Left ventricle myocardium inferior (tissue), 1 donor: ENCODE measurements at places on chromosomes 2 and 18. TPM values are rescaled to one million over a fixed set of nuclear protein-coding genes. Genes with fewer than 3 reads are reported as not detected.
A peak's percentile ranks its signal among the peaks of the same experiment; 100 is the strongest.

- no peak overlapping the region for H3K4me3 ChIP-seq
- no peaks in the 10 kb centered on the region for H3K4me1 ChIP-seq
- DNase-seq = no peak
- H3K27me3 ChIP-seq = no peaks in the 10 kb centered on the region
These were observed 193.8 kb downstream of the SEPTIN10 start for GRCh38 chr2:109419960-109420370.

Gene CXCR1
- total RNA-seq = 0.44 TPM

GRCh38 chr18:40163254-40163653 is 1791.8 kb upstream of the PIK3C3 start:
- no peaks in the 10 kb centered on the region for H3K4me1 ChIP-seq
- H3K27me3 ChIP-seq = no peaks in the 10 kb centered on the region
- no peak overlapping the region for H3K27ac ChIP-seq
- DNase-seq = no peak
- no peak overlapping the region for H3K4me3 ChIP-seq

Gene CMPK2
- 3.2 TPM for total RNA-seq

DNA sequence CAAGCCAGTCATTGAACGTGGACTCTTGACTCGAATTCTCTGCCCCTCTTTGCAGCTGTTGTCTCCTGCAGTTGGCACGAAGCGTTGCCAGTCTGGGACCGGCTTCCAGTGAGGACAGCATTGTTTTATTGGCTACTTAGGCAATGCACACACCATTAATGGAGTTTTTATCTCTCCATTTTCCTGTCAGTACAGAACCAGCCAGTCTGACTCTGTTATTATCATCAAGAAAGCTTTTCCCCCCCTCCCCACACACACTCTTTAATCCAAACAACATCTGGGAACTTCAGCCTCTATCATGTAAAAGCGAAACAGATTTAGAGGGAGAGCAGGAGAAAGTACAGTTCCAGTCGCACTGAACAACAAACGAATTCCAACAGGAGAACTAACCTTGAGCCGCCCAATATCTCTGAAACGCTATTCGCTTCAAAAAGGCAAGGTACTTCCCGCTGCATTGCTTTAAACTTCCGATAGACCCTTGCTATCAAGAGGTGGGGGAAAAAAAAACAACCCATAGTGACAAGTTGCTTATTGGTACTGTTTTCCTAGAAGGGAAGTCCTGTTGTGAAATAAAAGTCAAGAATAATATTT is 38.2 kb downstream of the ACVR1 start:
- peak overlapping the region; percentile 58 for H3K4me3 ChIP-seq
- H3K27me3 ChIP-seq = no peaks in the 10 kb centered on the region
- H3K36me3 ChIP-seq = no peaks in the 10 kb centered on the region
- peak overlapping the region; percentile 88 for H3K27ac ChIP-seq
- peaks cover 77% of the 10 kb centered on the region for H3K4me1 ChIP-seq

Gene AFF3
- 8.0 TPM for total RNA-seq

Gene HOXD12
- not detected for total RNA-seq

DNA sequence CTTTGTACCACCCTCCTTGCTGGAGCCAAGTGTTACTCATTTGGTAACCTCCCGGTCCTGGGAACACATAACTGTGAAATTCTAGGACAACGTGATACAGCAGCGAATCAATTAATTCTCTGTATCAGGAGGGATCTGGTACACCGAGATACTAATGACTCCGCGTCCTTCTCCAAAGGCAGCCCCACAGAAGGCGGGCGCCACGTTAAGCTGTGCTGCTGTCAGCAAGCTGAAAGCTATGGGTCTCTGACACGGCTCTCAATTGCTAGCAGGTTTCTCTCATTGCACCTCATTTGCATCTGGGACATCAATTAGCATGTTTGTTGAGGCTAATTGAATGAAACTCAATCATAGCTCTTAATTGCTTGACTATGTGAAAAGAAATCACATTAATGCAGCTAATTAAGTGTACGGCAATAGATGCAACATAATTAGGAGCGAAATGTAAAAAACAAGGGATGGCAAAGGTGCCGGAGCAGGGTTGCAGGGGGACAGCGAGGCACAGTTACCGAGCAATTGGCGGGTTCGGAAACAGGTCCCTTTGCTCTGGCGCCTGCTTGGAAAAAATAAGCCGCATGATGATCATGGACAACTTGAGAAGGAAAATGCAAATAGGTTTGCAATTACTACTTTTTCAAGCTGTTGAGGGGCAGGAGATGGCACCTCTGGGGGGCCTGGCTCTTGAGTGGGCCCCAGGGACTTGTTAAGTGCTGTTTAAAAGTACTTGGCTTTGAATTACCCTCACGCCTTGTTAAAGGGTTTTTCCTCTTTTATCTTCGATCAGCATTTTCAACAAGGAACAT is 264.2 kb downstream of the GBX2 start:
- H3K4me1 ChIP-seq = no peaks in the 10 kb centered on the region
- DNase-seq = no peak
- peaks cover 4% of the 10 kb centered on the region for H3K36me3 ChIP-seq
- no peak overlapping the region for H3K4me3 ChIP-seq

DNA sequence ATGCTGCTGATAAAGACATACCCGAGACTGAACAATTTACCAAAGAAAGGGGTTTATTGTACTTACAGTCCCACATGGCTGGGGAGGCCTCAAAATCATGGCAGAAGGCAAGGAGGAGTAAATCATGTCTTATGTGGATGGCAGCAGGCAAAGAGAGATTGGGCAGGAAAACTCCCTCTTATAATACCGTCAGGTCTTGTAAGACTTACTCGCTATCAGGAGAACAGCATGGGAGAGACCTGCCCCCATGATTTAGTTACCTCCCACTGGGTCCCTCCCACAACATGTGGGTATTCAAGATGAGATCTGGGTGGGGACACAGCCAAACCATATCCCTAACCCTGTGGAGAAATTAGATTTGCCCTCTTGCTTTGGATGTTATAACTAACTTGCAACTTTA is 1068.0 kb upstream of the ZEB2 start:
- no peak overlapping the region for H3K4me3 ChIP-seq
- H3K36me3 ChIP-seq = no peaks in the 10 kb centered on the region
- H3K4me1 ChIP-seq = no peaks in the 10 kb centered on the region
- H3K27me3 ChIP-seq = no peaks in the 10 kb centered on the region
- no peak for DNase-seq

Gene PROKR1
- total RNA-seq = not detected

- DNase-seq = no peak
- H3K4me3 ChIP-seq = no peak overlapping the region
- H3K27ac ChIP-seq = no peak overlapping the region
- no peaks in the 10 kb centered on the region for H3K27me3 ChIP-seq
These were observed 344.7 kb upstream of the FIGN start for GRCh38 chr2:164080486-164080885.

DNA sequence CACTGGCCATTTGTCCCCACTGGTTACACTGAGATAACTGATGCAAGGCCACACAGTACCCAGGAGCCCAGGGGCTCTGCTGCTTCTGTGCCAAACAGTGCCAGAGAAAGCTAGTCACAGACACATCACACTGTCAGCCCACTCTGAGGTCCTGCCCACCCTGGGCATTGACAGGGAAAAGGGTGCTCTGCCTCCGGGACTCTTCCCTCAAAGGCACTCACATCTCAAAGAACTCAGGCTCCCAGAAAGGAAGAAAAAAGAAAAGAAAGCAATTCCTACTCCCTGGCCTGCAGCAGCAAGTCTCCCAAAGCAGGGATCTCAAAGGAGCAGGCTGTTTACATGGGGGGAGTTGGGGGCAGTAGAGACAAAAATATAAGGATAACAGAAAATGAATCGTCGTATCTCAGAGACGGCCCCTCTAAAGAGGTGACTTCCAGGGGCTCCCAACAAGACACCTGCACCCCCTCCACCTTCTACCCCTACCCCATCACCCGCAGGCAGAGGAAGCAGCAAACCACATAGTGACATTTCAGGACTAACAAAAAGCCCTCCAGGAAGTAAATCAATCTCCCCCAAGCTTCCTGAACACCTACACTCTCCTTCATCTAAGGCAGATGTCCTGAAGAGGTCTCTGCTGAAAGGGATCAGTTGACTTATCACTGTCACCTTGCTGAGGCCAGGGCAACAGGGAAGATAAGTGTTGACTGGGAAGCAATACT is 247.6 kb downstream of the TNS1 start:
- no peak overlapping the region for H3K4me3 ChIP-seq
- H3K36me3 ChIP-seq = no peaks in the 10 kb centered on the region
- H3K27ac ChIP-seq = no peak overlapping the region
- H3K4me1 ChIP-seq = peaks cover 18% of the 10 kb centered on the region
- no peaks in the 10 kb centered on the region for H3K27me3 ChIP-seq

Gene LDAH
- total RNA-seq = 8.5 TPM

Gene TLX2
- total RNA-seq = not detected

DNA sequence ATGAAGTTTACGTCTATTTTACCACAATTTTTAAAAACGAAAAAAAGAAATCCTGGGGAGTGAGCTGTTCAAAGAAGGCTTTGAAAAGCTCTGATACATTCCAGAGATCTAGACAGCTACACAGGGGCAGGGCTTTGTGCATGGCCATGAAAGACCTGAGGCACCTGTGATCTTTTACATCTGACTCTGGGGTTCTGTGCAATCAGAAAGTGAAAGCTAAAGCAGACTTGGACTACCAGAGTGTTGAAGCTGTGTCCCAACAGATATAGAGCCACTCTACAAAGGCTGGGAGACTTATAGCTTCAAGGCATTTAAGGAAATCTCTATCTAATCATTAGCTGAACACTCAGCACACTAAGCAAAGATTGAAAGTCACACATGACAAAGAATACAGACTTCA is 34.1 kb downstream of the PARD6G start:
- H3K36me3 ChIP-seq = no peaks in the 10 kb centered on the region
- H3K4me1 ChIP-seq = no peaks in the 10 kb centered on the region
- H3K27ac ChIP-seq = no peak overlapping the region
- no peak overlapping the region for H3K4me3 ChIP-seq
- peaks cover 6% of the 10 kb centered on the region for H3K27me3 ChIP-seq
- DNase-seq = no peak

DNA sequence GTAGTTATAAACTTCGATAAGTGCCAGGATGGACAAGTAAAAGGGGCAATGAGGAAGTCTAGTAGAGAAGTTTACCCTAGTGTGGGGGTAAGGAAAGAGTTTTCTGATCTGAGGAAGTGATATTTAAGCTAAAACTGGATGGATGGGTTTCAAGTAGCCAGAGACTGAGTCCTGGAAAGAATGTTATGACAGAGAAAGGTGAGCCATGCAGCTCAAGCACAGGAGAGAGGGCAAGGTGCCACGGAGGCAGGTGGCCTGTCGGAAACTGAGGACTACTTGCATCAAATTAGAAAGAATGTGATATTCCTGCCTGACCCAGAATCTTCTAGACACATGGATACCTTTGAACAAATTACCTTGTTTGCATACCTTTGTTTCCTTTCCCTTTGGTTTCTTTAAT is 26.5 kb downstream of the NMUR1 start:
- DNase-seq = no peak
- no peaks in the 10 kb centered on the region for H3K4me1 ChIP-seq
- H3K4me3 ChIP-seq = no peak overlapping the region
- H3K27ac ChIP-seq = no peak overlapping the region
- H3K36me3 ChIP-seq = peaks cover 10% of the 10 kb centered on the region

GRCh38 chr18:13137670-13138419 is 80.7 kb upstream of the LDLRAD4 start:
- peak; percentile 44 for DNase-seq
- peak overlapping the region; percentile 80 for H3K4me3 ChIP-seq
- H3K36me3 ChIP-seq = no peaks in the 10 kb centered on the region
- H3K27me3 ChIP-seq = peaks cover 6% of the 10 kb centered on the region

Gene DSG1
- 1.3 TPM for total RNA-seq

- peaks cover 2% of the 10 kb centered on the region for H3K4me1 ChIP-seq
- H3K27ac ChIP-seq = no peak overlapping the region
- H3K4me3 ChIP-seq = no peak overlapping the region
- H3K36me3 ChIP-seq = no peaks in the 10 kb centered on the region
- no peak for DNase-seq
- H3K27me3 ChIP-seq = no peaks in the 10 kb centered on the region
These were observed 12.4 kb upstream of the CCDC88A start for GRCh38 chr2:55431982-55432627.

Gene CREG2
- total RNA-seq = not detected

DNA sequence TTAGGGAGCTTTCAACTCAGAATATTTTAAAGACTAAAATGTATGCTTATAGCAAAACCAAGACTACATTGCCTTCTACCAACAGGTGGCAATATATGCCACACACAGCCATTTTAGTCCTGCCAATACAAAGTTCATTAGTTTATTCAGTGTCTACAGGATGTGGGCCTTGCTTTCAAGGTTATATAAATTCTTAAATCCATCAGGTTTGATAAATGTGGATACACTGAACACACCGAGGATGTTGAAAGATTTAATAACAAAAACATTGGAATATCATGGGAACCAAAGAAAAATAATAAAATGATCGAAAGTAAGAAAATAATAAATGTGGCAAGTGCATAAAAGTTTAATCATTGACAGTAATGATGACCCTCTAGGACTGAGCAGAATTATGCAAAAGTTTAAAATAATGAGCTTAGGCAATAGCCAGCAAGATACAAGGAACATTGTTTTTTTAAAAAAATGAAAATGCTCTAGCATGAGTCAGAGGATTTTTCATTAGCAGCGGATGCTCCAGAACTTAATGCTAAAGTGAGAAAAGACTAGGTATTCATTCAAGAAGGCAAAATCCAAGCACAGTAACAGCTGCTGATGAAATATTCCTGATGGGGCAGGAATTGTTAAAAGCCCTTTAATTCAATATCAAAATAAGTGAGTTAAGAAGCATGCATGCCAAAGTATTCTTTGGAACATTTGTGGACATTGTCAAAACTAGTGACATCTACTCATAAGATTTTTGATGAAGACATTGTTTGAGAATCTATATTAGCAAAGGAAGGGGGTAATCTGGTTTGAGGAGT is 14.2 kb downstream of the SCN9A start:
- H3K27ac ChIP-seq = no peak overlapping the region
- no peak overlapping the region for H3K4me3 ChIP-seq
- no peaks in the 10 kb centered on the region for H3K4me1 ChIP-seq
- no peaks in the 10 kb centered on the region for H3K27me3 ChIP-seq

Gene IL1R1
- 22.6 TPM for total RNA-seq

Gene CNDP1
- not detected for total RNA-seq

DNA sequence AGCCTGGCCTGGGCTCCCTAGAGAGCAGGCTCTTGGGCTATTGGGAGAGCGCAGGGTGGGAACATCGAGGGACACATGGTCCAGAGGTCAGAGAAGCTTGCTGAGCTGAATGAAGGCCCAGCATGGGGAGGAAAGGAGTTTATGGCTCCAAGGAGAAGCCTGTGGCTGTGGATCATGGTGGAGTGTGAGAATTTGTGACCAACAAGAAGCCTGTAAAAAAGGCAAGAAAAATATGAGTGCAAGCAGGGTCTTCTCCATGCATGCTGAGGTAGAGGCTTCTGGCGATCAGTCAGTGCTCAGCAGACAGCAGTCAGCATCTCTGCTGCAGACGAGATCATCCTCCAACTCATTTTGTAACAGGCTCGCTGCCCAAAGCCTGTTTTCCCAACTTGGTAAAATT is 1.3 kb upstream of the SCYGR3 start:
- no peak for DNase-seq
- no peak overlapping the region for H3K4me3 ChIP-seq
- no peaks in the 10 kb centered on the region for H3K4me1 ChIP-seq
- peaks cover 29% of the 10 kb centered on the region for H3K27me3 ChIP-seq
- H3K36me3 ChIP-seq = no peaks in the 10 kb centered on the region
